ENCODE measurements at places on chromosomes 7 and 10.

GRCh38 chr10:28219251-28219650 is 83.6 kb downstream of the MPP7 start:
- no peak for DNase-seq

GRCh38 chr10:29486433-29486832 is 148.3 kb downstream of the SVIL start:
- no peak for DNase-seq

DNA sequence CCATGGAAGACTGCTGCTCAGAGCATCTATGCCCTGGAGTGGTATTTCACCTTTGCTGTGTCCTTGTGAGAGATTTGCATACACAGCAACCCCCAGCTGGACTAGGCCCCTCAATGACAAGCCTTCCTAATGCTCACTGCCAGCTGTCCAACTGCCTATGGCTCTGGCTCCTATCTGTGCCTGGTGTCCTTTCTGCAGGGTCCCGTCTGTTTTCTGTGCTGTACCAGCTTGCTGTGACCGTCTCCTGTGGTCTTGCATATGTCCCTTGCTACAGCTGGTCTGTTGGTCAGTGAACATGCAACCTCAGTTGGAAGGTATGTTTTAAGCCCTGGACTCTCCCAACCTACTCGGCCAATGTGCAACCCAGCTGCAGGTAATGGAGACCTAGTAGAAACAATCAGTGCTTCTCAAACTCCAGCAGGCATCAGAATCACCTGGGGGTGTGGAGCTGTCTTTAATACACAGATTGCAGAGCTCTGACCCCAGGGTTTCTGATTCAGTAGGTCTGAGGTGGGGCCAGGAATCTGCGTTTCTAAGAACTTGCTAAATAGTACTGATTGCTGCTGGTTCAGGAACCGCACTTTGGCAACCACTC is 306.4 kb upstream of the ZNF32 start:
- DNase-seq = no peak

DNA sequence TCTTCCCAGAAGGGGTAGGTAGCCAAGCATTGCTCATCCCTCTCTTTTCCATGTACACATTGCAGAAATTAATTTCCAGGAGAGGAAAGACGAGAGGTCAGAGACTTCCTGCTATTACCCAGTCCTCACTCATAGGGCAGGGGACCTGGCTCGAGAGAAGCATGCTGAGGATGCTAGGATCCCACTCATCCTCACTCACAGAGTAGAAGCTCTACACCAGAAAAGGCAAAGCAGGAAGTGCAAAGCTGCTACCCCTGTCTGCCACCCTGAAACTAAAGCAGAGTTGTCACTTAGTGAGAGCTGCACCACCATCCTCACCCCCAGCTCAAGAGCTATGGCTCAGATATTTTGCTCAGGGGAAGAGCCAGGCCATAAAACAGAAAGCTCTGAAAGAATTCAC is 9.9 kb downstream of the OR9A2 start:
- no peak for DNase-seq

DNA sequence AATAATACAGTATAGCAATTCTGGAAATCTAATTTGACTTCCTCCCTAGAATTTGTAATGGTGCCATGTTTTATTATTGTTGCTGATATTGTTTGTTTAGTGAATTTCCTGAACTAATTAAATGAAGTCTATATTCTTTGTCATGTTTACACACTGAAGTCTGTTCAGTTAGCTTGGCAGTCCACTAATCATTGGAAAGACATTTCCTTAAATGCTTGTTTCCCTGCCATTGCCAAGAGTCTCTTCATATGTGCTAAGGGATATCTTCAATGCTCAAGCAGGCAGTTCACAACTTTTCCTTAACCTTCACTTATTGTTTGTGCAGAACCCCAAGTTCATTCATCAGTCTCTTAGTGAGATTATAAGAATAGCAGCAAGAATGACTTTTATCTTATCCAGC is 755.3 kb downstream of the INHBA start:
- DNase-seq = no peak

- no peak for DNase-seq
These were observed 5.8 kb upstream of the PRTFDC1 start for GRCh38 chr10:24958091-24958720.

DNA sequence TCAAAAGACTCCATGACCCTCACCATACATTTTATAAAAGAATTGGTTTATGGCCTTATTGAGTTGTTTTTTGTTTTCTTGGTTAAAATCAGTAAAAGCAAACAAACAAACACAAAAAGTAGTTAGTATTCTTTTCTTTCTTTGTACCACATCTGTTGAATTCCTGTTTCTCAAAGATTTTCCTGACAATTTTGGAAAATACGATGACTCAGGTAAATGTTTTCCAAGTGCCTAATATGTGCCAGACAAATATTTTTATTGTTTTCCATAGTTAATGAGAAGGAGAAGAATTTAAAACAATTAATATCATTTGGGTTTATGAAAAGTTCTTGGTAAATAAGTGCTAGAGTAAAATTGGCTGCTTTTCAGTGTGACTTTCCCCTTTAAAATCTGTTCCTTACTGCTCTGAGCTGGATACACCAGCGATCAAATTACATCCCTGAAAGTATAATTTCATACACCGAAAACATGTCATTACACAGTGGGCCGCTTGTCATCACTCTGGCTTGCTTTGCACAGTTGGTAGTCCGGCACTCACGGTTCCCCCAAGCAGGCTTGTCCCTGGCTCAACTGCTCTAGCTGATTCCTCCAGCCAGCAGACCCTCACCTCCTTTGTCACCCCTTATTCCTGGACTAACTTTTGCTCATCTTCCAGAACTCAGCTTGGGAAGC is 80.5 kb downstream of the TBXAS1 start:
- no peak for DNase-seq

- DNase-seq = no peak
These were observed 339.2 kb upstream of the ADARB2 start for GRCh38 chr10:2076528-2076927.

GRCh38 chr7:66296-66695 is 126.1 kb upstream of the FAM20C start:
- DNase-seq = no peak

- no peak for DNase-seq
These were observed 1086.9 kb downstream of the XPNPEP1 start for GRCh38 chr10:108836362-108836761.

DNA sequence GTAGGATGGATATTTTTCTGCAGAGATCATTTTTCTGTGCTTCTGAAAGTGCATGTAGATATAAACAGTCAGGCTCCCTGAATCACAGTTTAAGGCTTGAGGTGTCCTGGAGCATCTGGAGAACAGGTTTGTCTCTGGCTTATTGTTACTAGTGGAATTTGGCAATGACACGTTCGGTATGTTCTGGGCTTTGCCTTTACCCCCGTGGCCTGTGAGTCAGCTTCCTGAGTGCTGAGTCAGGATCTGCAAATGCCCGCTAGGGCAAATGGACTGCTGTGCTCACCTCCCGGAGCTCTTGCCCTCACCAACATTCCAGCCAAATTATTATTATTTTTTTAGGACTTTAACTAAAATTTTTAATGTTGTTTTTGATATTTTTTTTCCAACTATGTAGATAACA is 192.5 kb upstream of the PRSS1 start:
- no peak for DNase-seq

DNA sequence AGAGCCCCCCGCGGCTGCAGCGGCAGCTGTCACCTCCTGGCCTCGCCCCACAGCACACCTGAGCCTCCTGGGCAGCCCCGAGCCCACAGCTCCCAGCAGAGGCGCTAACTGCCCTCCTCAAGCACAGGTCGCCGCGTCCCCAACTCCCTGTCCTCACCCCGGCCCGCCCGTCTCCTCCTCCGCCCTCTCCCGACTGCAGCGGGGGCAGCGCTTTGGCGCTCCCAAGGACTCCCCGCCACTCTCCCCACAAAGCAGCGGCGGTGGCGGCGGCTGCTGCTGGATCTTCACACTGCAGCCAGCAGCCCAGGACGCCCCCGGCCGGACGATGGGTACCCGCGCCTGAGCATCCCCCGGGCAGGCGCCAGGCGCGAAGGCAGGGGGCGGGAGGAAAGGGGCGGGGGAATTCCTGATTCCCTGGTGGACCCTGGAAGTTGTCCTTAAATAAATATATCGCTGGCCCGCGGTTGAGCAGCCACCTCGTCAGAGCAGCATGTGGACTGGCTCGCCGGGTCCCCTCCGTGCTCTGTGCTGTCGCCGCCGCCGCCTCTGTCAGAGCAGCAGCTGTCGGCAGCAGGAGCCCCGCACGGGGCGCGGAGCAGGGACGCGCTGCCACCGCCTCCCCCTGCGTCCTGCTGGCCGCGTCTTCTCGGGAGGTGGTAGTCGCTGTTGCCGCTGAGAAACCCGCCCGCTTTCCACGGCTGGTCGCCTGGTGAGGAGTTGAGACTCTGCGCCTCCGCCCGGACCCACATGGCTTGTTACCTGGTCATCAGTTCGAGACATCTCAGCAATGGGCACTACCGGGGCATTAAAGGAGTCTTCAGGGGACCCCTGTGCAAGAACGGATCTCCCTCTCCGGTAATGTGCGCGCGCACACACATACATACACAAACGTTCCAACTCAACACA is at the start of gene ZNF804B:
ZNF804B (plus strand) TSS at position 471 of the 906 bp plus-strand sequence; CDS start at position 748, 277 bp downstream.
- no peak for DNase-seq

DNA sequence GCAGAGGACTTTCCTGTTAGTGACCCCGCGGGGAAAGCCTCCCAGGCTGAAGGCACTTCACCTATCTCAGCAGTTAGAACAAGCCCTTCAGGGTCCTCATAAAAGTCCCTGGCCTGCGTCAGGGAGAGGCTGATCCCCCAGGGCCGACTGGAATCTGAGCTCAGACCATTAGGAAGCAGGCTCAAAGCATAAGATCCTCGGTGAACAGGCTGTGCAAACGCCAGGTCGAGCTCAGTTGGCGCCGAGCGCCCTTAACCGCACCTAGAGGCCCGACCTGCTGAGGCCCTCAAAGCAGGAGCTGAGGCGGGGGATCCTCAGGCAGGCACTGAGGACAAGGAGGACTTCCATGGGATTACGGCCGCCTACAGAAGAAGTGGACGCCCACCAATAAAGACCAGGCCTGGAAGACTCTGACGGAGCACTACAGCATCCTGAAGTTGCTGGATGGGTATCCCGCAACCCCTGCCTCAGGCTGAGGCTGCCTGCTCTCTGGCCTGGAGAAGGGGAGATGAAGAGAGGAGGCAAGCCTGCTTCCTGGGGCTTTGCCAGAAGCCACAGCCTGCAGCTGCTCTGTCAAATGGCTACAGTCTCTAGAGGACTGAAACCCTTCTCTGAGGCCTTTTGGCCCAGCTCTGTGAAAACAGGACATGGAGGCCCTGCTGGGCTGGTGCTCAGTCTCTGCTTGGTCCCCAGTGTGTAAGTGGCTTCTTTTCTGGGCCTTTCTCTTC is 29.9 kb downstream of the LIPJ start:
- no peak for DNase-seq

GRCh38 chr10:89314676-89315075 is 12.8 kb downstream of the IFIT2 start:
- DNase-seq = no peak

DNA sequence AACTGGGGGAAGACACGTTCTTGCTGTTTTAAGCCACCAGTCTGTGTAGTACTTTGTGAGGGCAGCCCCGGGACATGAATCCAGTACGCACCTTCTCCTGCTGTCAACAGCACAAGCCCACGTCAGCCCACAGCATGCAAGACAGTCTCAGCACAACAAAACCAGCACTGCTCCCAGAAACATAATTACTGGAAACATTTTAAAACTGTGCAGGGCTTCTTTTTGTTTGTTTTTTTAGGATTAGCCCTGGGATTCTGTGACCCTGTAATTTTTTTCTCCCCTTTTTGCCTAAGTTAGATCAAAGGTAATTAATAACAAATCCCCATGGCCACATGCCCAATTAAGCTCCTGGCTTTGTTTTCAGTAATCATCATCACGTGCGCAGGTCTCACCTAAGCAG is 87.5 kb downstream of the VOPP1 start:
- DNase-seq = no peak
